ENCODE measurements at places on chromosomes 12 and 14. TPM values are rescaled to one million over a fixed set of nuclear protein-coding genes. Genes with fewer than 3 reads are reported as not detected.

The SVOP gene
- 0.13 TPM for total RNA-seq

The A2M gene
- total RNA-seq: 618 TPM

The NGB gene
- total RNA-seq: not detected

The DNAH10 gene
- total RNA-seq: not detected

The KCNC2 gene
- total RNA-seq: not detected

The NCAPD2 gene
- total RNA-seq: 25.3 TPM

DNA sequence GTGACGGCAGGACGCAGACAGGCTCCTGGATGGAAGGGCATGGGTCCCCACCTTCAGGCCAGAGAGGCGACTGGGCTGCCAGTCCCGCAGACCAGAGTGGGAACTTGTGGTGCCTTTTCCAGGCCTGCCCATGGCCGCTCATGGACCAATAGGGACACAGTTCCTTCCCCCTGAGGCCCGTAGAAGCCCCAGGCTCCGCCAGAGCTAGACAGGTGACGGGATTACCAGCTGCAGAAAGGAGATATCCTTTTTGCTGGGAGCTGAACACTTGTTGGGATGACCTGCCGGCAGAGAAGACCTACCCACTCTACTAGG lies 73.6 kb upstream of the RASSF8 start:
- ATAC-seq: no peak

DNA sequence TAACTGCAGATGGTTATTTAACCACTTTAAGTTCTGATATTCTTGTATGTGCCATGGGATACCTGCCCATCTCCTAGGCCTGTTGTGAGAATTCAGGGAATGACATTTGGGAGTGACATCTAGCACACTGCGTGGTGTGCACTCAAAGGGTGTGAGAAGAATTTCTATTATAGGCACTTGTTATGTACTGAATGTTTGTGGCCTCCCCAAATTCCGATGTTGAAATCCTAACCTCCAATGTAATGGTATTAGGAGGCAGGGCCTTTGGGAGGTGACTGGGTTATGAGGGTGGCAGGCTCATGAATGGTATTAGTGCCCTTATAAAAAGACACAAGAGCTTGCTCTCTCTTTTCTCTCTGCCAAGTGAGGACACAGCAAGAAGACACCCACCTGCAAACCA lies 27.6 kb downstream of the VCPKMT start:
- ATAC-seq: no peak

DNA sequence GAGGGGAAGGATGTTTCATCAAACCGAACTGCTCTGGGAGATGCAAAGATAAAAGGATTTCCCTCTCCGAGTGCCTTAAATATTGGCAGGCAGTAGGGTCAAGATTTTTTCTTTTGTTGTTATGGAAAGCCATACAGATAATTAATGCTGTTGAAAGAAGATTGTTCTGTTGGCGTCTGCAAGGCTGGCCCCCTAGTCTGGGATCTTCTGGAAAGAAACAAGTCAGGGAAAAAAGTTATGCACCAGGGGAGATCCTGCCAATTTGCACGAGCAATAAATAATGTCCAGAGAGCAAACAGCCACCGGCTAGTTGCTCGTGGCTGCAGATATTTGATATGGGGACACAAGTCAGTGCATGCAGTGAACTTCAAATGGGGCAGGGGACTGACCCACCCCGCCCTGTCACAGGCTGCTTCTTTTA lies 202.1 kb upstream of the MYL2 start:
- no peak for ATAC-seq

- no peak for ATAC-seq
Observed at GRCh38 chr14:100832311-100832960, 6.5 kb downstream of the MEG3 start.

DNA sequence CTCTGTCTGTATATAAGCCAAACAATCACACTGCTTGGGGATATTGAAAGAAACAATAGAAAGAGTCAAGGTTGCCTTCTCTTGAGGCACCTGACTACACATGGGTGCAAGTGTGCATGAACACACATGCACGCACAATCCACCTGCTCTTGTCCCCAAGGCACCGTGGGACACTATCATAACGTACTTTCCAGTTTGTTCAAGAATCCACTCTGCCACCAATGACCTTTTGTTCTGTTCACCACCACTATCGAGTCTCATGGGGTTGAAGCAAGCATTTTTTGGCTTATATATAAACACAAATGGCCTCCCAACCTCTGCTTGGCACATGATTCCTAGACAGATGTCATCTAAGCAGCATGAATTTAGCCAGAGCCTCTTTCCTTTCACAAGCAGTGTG lies 365.4 kb downstream of the EMP1 start:
- ATAC-seq: no peak

GRCh38 chr12:125135906-125136305 lies 70.7 kb downstream of the AACS start:
- no peak for ATAC-seq

- no peak for ATAC-seq
Observed at GRCh38 chr14:36319899-36320199, 588 bp downstream of the MBIP start.

DNA sequence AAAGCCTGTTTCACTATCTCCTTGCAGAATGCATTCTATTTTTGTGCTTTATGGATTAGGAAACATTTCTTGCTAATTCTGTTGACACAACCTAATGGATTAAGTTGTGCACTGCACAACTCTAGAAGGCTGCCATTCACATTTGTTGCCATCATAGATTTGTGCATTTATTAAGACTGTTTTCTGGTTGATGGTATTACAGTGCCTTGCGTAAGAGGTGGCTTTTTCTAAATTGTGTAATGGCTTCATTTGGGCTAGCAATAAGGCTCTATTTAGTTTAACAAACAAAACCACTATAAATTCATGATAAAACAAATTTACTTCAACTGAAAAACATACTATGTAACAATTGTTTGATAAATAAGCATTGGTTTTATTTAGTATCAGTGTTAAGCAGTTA lies 175.9 kb downstream of the TRHDE start:
- ATAC-seq: no peak

DNA sequence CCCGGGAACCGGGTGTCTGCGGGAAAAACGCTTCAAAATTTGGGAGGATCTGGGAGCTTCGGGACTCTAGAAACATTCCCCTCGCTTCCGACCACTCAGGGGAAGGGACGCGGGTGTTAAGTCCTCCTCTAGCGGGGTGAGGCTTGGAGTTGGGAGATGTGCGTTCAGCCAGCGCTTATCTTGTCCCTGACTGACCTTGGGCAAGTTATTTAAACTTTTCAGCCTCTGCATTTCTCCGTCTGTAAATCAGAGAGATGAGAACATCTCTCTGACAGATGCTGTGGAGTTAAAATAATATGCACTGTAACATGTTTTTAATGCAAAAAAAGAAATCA lies 76.9 kb upstream of the ANO4 start:
- no peak for ATAC-seq

- no peak for ATAC-seq
Observed at GRCh38 chr12:20248646-20249045, 119.7 kb upstream of the PDE3A start.

DNA sequence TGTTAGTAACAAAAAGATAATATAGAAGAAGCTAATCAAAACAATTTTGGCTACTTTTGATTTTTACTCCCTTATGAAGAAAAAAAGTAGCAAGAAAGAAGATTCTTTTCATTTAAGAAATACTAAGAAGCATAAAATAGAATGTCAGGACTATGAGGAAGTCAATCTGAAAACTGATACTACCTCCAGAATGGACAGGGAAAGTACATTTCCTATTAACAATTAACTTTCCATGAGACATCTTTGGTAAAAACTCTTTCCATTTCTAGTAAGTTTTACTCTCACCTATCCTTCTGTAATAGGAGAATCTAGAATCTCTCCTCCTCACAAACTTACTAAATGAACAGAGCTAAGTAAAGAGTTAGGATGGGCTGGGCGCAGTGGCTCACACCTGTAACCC lies 51.3 kb upstream of the NPFF start:
- no peak for ATAC-seq

DNA sequence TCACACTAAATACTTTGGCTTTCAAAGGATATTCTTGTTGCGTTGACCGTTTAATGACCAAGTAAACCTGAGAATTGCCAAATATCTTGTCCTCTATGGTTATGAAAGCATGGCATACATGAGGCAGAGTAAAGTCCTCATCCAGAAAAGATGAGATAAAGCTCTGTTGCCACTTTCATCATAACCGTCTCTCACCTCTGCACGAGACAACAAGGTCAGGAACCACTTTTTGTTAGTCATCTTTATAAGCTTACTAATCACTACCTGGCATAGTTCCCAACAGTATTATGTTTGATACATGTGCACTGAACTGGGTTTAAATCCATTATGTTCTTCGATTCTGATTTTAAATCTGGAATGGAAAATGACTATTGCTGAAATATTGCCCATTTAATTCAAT lies 31.3 kb downstream of the PTPRB start:
- ATAC-seq: no peak

All from gastroesophageal sphincter (tissue), 4 donors.